ENCODE measurements at places on chromosomes 1 and 21.

DNA sequence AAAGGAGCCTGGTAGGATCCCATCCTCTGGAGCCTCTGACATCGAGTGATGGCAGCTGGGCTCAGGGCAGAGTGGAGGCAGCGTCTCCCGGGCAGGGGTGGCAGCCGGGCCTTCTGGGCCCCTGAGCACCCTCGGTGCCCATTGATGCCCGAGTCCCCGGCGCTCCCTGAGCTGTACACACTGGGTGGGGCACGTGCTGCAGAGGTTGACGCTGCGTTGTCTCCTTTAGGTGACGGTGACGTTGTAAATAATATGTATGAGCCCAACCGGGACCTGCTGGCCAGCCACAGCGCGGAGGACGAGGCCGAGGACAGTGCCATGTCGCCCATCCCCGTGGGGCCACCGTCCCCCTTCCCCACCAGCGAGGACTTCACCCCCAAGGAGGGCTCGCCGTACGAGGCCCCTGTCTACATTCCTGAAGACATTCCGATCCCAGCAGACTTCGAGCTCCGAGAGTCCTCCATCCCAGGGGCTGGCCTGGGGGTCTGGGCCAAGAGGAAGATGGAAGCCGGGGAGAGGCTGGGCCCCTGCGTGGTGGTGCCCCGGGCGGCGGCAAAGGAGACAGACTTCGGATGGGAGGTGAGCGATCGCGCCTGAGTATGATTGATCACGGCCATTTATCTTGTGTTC is 117.0 kb downstream of the PRDM16 start:
- no peak for DNase-seq

GRCh38 chr1:168304865-168305264 is 24.2 kb downstream of the TBX19 start:
- DNase-seq: no peak

GRCh38 chr1:19840228-19840627 is 25.1 kb upstream of the RNF186 start:
- no peak for DNase-seq

DNA sequence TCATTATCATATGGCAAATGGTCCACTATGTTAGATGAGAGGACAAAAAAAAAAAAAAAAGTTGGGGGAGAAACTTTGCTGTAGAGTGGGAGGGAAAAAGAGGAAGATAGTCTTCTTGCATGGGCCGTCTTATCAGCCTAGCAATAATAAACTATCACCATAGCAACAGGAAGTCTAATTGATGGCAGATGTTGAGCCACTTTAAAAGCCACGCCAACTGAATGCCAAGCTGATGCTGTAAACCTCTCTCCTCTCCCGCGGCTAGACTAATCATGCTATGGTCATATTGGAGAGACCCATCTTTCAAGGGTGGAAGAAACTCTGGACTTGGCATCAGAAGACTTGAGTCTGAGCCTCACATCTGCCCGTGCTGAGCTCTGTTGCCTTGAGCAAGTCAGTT is 122.2 kb upstream of the HOOK1 start:
- no peak for DNase-seq

- DNase-seq: no peak
These were observed 22.3 kb downstream of the MYBPH start for GRCh38 chr1:203153051-203153988.

DNA sequence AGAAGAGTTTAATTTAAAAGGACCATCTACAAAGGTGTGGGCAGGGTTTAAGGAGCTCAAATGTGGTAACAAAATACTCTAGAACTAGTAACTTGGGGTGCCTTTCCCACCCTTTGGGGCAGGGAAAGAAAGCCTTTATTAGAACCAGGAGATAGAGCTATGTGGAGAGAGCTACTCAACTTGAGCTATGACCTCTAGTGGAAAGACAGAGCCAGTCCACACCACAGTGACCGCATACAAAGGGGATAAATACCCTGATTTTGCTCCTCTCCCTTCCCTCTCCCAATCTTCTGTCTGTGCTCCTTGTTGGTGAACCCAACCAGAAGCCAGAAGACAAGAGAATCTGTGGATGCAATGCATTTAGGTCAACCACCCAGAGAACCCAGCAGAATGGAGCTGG is 54.4 kb upstream of the JAK1 start:
- no peak for DNase-seq

- no peak for DNase-seq
These were observed 203.3 kb upstream of the IVNS1ABP start for GRCh38 chr1:185520188-185520920.
